Activated CD8-positive, alpha-beta memory T cell treated with anti-CD3 and anti-CD28 coated beads for 24 hours (primary cell): ENCODE measurements at places on chromosomes 13 and 19.

DNA sequence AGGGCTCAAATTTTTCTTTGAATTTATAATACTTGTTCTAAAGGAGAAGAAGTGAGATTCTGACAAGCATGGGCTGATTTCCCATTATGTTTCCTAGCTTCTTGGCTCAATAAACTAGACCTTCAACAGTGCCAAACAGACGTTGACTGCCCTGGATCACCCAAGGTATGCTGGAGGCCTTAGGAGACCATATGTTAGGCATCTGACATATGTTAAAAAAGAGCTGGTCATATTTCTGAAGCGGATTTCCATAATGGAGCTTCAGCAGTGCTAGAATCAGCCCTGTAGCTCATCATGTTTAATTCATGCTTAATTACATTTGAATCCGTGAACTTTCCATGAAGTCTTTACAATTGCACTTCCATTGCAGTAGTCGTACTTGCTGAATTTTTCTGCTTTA, 653.3 kb downstream of the DIAPH3 start:
- DNase-seq: no peak

- DNase-seq: no peak
These were observed 1761.5 kb downstream of the PCDH9 start for GRCh38 chr13:65468628-65469027.

DNA sequence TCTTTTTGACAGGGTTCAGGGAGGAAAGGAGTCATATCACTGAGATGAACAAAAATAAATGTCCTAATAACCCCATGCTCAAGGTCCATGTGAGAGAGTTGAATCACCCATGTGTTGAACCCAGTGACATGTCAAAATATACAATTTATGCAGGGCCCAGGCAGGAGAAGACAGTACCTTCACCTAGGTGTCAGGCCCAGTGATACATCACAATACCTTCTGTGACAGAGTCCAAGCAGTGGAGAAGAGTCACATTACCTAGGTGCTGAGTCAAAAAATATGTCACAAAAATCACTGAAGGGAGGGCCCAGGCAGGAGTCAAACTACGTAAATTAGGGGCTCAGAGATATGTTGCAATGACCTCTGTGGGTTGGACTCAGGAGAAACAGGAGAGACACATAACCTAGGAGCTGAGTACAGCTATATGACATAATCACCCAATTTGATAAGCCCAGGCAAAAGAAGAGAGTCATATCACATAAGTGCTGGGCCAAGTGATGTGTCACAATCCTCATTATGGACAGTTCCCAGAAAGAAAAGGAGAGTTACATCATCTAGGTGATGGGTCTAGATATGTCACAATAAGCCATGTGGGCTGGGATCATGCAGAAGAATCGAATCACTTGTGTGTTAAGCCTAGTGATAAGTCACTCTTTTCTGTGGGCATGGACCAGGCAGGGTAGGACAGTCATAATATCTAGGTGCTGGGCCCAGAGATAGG, 13.8 kb upstream of the ZNF724 start:
- no peak for DNase-seq

DNA sequence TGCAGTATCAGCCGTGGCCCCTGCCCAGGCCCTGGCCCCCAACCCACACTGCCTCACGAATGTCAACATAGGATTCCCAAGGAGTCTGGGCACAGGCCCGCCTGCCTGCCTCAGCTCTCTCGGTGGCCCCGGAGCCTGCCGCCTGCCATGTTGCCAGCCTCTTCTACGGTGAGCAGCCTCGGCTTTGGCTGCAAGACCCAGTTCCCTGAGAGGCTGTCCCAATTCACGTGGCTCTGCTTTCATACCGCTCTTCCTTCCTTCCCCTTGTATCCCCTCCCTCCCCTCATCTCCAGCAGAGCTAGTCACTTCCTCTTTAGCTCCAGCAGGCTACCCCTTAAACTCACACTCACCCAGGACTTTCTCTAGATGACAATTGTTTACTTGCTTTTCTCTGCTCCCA, 42.7 kb downstream of the SERP2 start:
- DNase-seq: no peak

GRCh38 chr13:97639236-97639635, 205.3 kb downstream of the RAP2A start:
- no peak for DNase-seq

DNA sequence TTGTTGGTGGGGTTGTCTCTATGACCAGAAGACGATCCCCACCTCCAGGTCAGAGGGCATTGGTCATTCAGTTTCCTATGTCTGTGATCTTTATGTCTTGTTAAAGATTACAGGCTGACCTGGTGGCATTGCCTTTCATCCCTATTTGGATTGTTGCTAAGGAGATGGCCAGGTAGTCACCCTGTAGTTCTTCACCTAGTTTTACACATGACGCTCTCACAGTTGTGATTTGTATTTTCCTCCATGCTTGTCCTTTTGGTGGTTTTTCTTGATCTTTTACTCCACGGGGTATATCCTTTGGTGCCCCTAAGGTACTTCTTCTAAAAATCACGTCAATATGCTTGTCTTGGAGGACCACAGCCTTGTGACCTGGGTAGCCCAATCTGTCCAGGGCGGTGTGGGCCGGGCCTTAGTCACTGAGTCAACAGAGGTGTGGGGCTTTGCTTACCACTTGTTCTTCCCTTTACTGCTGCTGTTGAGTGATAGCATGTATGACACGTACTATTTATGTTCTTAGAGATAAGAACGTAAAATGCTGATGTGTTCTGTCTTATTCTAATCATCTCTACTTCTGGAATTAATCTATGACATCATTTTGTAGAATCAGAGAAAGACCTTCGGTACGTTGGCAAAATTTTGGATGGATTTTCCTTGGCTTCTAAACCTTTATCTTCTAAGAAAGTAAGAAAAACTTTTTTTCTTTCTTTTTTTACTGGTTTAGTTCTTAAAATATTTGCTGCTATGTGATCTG, 20.1 kb downstream of the GPATCH1 start:
- DNase-seq: no peak

GRCh38 chr19:5567970-5568407, 236 bp upstream of the TINCR start:
- no peak for DNase-seq

- DNase-seq: peak; percentile 85
These were observed 11.8 kb upstream of the SHD start for GRCh38 chr19:4267101-4267900.

GRCh38 chr13:36006347-36006746, 124.8 kb downstream of the DCLK1 start:
- DNase-seq: no peak

GRCh38 chr19:10404888-10405820, 1.8 kb upstream of the CDC37 start:
- DNase-seq: no peak

- no peak for DNase-seq
These were observed 1.2 kb downstream of the WDR83 start for GRCh38 chr19:12667731-12668302.

GRCh38 chr19:53826876-53827275, 2.8 kb upstream of the NLRP12 start:
- DNase-seq: no peak

GRCh38 chr19:41377977-41378709, 1.8 kb downstream of the TMEM91 start:
- peak; percentile 61 for DNase-seq

GRCh38 chr13:110137680-110138009, 169.3 kb downstream of the COL4A1 start:
- DNase-seq: no peak

- no peak for DNase-seq
These were observed 129.4 kb downstream of the SHISA2 start for GRCh38 chr13:25922376-25922775.

GRCh38 chr13:82664183-82664582, 1218.1 kb downstream of the SLITRK1 start:
- DNase-seq: no peak

DNA sequence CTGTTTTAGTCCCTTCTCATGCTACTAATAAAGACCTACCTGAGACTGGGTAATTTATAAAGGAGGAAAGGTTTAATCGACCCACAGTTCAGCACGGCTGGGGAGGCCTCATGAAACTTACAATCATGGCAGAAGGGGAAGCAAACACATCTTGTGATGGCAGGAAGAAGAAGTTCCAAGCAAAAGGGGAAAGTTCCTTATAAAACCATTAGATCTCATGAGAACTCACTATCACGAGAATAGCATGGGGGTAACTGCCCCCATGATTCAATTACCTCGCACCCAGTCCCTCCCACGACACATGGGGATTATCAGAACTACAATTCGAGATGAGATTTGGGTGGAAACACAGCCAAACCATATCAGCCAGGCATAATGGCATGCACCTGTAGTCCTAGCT, 13.0 kb upstream of the STRN4 start:
- DNase-seq: no peak

DNA sequence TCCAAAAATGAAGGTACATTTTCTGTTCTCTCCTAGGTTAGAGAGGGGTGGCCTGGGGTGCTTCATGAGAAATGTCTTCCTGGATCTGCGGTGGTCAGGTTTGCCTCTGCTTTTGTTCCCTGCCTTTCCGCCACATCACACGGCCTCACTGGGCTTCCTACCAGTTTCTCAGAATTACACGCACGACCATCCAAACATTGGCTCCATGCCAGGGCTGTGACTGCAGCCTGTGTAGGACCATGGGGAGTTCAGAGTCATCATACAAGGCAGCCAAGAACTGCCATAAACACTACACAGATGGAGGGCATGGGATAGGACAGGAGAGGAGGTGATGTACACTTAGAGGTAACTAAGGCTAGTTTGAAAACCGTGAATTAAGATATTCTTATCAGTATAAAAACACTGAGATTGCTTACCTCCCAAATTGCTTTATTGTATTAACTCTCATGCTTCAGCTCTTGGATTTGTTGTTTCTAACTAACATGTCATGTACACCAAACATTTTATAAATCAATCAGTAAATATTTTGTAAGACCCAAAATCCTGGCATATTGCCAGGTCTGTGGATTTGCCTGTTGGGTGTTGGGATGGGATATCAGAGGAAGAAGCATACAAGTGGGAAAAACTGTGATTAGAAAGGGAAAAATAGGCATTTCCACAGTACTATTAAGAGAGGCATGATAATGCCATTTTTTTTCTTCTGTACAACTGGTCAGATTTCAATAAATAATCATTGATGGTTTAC, 45.2 kb downstream of the CDADC1 start:
- no peak for DNase-seq

DNA sequence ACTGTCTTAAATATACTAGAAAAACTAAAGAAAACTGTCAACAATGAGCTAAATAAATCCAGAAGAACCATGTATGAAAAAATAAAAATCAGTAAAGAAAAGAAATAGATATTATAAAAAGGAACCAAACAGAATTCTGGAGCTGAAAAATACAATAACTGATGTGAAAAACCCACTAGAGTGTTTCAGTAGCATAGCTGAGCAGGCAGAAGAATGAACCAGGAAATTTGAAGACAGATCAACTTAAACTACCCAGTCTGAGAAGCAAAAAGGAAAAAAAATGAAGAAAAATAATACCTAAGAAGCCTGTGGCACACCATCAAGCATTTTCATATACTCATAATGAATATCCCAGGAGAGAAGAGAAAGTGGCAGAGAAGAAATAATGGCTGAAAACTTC, 240.1 kb upstream of the RXFP2 start:
- no peak for DNase-seq

GRCh38 chr19:49936549-49936948, 7.2 kb upstream of the NUP62 start:
- no peak for DNase-seq

- DNase-seq: no peak
These were observed 30.4 kb downstream of the ZNF536 start for GRCh38 chr19:30402436-30403202.

DNA sequence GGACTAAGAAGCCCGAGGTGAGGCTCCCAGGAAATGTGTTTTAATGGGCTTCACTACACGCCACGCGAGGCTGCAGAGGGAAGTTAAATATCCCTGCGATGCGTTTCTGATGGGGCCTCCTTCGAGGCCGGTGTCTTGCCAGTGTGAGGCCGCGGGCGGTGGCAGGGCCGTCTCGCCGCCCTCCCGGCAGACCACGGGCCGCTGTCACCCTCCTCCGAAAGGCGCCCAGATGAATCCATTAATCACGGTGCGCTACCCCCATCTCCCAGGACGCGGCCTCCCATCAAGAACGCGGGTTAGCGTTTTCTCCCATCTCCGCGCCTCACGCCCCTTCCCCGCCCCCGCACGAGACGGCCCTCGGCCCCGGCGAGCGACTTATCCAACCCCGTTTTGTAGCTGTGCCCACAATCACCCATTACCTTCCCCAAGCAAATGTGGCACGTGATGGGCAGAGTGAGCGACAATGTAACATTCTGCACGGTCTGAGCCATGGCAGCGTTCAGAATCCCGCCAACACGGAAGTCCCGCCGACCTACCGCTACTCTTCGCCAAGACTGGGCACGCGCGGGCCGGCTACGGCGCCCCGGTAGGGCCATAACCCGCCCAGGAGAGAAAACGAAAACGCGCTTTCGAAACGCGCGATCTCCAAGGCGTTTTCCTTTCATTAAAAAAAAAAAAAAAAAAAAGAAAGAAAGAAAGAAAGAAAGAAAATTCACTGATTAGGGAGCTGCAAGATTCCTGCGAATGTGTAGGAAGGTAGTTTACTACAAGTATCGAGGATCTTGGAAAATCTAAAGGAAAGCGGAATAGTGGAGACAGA, at the start of gene OBI1:
Gene OBI1, minus strand, starts transcription at position 526 of the 820 bp plus-strand sequence. Its CDS starts 35 bp downstream, at position 491.
- DNase-seq: peak; percentile 94

DNA sequence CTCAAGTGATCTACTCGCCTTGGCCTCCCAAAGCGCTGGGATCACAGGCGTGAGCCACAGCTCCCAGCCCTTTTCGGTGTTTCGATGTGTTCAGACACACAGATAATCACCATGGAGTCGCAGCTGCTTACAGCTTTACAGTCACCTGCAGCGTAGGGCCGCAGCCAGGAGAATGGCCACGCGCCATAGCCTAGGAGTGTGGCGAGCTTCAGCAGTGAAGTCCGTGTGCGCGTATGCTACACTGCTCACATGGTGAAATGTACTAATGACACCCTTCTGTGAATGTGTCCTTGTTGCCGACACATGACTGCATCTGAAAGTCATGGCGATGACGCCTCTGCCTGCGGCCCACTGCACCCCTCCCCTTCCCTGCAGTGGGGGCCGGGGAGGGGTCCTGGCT, 23.6 kb downstream of the AP3D1 start:
- DNase-seq: no peak

DNA sequence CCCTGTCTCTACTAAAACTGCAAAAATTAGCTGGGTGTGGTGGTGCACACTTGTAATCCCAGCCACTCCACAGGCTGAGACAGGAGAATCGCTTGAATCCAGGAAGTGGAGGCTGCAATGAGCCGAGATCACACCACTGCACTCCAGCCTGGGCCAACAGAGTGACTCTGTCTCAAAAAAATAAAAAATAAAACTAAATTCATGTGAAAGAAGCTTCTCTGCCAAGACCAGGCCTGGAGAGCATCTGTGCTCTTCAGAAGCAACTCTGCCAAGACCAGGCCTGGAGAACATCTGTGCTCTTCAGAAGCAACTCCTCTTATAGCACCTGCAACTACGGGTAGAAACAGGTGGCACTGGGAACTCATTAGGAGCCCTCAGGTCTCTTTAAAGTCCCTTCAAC, 37.7 kb downstream of the CRYL1 start:
- no peak for DNase-seq
